Fibroblast of mammary gland (primary cell): ENCODE measurements at places on chromosomes 6 and 20.

GRCh38 chr20:23283096-23283850 is 67.3 kb upstream of the NXT1 start:
- no peak for DNase-seq

- no peak for DNase-seq
Measured at GRCh38 chr6:103047567-103047966, 1654.1 kb downstream of the GRIK2 start.

DNA sequence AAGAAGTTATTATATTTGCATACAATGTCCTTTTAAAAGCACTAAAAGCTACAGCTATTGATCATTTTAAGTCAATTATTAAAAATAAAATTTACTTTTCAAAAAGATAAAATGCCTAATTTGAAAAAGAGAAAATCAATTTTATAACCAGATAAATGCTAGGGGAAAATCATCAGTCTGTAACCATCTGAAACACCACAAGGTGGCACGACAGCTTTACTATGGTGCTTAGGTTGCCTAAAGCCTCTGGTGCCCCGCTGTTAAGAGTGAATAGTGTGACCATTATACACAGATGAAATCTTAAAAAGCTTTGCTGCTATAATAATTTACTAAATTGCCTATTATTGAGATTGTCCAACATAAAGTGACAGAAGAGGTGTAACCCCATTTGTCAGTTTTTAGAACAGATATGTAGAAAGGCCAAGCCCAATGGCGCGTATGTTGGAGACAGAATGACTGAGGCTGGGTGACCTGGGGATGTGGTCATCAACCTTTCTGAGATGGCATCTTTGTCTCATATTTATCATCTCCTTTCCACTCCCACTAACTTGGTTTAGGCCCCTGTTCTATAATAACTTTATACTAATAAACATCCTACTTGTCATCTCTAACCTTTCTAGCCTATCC is 100.8 kb downstream of the MOXD1 start:
- DNase-seq = peak; percentile 73

DNA sequence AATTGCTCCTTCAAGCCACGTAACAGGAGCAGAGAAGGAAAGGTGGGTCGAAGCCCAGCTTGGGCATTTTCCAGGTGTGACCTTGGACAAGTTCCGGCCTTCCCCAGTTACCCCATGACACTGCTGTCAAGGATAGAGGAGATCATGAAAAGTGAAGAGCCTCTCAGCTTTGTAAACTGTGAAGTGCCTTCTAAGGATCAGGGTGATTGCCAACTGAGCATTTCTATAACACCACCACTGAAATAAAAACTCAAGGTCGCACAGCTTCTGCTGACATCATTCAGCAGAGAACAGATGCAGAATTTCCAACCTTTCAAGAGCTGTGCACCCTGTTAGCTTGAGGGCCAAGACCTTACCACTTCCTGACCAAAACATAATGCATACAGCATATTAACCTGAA is 24.0 kb upstream of the ZMYND8 start:
- peak; percentile 48 for DNase-seq

DNA sequence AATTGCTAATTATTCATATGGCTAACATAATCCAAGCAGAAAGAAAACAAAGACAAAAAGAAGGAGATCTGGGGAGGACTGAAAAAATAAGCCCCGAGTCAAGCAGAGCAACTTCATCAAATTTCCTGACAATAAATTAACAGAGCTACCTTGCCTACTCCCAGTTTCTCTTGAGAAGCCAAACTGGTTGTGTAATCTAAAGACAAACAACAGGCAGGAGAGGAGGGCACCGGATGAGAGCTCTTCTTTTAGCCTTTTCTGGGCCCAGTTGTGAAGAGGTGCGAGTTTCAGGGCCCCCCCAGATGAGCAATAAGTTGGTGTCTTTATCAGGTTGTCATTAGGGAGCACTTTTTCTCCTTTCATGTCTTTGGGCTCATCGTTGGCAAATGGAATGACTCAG is 197.1 kb upstream of the PCSK2 start:
- DNase-seq = no peak

DNA sequence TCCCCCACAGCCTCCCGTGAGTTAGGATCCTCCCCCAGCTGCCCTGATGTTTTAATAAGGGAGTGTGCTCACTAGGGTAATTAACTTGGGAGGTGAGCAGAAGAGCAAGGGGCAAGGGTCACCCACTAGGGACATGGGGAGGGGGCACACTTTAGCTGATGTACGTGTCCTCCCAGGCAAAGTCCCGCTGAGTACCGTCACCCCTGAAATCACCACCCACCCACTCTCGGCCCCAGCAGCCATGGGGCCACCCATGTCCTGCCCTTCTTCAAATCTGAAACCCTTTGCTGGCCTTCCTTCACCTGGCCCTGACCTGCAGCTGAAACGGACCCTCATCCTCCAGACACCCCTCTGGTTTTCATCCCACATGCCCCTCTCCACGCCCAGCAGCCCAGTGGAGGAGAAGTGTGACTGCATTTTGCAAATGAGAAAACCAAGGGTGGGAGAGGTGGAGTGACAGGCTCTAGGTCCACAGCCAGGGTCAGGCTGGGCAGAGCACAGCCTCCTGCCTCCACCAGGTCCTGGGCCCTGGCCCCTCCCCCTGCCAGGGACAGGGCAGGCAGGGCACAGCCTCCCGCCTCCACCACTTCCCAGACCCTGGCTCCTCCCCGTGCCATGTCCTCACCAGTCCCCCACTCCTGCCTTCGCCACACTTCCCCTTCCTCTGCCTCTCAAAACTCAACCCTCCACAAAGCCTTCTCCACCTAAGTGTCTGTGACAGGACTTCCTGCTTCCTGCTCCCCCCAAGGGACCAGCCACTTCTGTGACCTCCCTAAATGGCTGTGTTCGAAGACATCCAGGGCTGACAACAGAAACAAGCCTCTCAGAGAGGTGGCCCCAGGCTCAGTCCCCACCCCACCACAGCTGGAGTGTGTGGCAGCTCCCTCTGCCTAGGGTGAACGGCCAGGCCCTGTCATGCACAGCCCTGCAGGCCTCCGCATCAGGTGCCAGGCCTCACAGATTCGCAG is 15.1 kb downstream of the ACSS1 start:
- no peak for DNase-seq

- DNase-seq = no peak
Measured at GRCh38 chr6:79115553-79116182, 37.6 kb upstream of the PHIP start.

DNA sequence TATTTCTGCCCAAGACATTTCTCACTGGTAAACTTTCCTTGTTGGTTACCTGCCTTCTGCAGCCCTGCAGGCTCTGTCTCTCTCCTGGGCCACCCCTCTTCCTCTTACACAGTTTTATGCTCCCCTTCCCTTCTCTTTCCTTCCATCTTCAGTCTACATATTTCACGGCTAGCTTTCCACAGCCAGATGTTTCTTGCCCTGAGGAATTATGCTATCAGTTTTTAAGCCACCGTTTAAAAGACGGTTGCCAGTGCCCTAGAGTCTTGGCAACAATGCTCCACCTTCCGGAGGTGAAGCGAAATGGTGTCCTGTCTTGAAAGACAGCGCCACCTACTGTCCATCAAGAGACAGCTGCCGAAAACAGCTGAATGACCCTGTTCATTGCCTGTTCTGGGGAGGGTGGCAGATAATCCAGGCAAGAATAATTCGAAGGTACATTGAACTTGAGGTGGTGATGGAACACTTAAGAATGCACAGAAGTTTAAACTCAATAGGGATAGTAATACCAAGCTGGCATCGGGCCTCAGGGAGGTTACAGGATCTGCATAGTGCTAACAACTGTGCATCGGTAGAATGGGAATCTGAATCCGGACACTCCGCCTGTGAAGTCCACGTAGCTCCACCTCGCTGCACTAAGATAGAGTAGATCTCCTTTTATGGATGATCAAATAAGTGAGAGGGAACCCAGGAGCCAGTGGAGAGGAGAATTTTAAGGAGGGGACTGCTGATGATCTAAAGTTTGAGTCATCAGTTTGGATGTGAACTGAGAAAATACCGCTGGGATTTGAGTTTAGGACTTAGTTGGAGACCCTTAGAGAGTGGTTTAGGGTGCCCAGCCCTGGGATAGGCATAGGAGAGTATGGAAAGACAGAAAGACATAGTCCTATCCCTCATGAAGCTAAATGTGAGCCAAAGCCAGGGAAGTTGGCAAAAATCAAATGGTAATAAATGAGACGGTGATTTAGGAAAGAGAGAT is 4.8 kb upstream of the TRIM40 start:
- peak; percentile 81 for DNase-seq

- no peak for DNase-seq
Measured at GRCh38 chr6:44599672-44600071, 212.2 kb downstream of the CDC5L start.

GRCh38 chr6:55276745-55277530 is 50.3 kb upstream of the GFRAL start:
- DNase-seq = peak; percentile 74

GRCh38 chr6:129370268-129370916 is 339.6 kb downstream of the ARHGAP18 start:
- DNase-seq = peak; percentile 61

GRCh38 chr6:106974999-106975737 is 639 bp upstream of the CD24 start:
- peak; percentile 4 for DNase-seq

DNA sequence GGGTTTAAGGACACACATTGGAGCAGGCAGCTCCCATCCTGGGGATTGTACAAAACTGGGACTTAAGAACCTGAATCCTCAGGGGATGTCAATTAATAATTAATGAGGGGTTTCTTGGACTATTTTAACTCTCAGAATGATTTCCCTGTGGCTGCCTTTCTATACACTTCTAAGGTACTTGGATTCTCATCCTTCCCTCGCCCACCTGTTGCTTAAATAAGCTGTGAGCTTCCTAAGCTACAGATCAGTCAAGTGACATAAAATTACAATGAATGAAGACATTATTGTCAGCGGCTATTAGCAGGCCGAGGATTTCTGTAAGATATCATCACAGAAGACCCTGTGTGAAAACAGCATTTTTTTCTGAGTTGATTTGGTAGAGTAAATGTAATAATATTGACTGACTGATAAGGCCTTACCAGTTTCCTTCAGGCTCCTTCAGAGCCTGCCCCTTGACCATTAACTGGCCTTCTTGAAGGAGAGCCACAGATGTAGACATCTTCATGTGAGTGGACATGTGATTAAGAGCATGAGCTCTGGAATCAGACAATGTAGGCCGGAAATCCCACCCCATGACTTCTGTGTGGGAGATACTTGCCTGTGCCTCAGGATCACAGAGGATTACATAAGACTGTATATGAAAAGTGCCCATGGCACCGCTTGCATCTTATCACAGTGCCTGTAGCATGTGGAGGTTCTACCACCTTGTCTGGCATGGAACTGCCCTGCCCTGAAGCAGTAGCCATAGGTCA is 101.7 kb downstream of the TULP4 start:
- DNase-seq = no peak

DNA sequence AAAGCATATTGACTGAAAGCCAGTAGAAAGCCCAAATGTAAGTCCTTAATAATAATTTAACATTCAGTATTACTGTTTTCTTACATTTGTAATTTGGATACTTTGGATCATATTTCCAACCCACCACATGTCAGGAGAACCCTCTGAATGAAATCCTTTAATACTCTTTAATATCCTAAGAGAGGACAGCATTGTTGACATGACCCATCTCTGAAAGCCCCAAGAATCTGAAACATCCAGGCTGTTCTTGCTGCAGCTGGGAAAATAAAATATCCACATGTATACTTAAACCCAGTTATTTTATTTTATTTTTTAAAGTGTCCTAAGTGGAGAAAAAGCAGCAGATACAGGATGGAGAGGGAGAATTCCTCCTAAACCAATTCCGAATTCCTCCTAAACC is 130.8 kb upstream of the RIPOR2 start:
- no peak for DNase-seq

DNA sequence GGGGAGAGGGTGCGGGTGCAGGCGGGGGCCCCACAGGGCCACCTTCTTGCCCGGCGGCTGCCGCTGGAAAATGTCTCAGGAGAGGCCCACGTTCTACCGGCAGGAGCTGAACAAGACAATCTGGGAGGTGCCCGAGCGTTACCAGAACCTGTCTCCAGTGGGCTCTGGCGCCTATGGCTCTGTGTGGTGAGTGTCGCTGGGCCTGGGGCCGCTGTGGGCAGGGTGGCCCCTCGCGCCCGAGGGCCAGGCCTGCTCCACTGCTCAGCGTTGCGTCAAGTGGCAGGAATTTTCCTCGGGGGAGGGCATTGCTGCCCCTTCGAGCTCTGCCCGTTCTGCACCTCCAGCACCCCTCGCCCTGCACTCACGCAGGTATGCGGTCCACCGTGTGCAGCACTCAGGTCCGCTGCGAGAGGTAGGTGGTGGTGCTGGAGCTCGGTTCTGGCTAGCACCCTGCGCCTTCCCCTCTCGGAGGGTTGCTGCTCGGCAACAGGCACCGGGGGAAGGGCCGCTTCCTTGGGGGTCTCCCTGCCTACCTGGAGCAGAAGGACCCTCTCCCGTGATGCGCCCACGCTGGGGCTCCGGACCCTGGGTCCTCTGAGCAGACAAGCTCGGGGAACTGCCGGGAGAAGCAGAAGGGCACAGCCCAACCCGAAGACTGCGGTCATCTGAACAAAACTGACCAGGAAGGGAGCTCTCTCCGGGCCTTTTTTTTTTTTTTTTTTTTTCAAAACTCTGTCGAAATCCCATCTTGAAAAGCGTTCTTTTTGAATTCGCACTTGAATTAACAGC is 674 bp downstream of the MAPK14 start:
- peak; percentile 12 for DNase-seq

DNA sequence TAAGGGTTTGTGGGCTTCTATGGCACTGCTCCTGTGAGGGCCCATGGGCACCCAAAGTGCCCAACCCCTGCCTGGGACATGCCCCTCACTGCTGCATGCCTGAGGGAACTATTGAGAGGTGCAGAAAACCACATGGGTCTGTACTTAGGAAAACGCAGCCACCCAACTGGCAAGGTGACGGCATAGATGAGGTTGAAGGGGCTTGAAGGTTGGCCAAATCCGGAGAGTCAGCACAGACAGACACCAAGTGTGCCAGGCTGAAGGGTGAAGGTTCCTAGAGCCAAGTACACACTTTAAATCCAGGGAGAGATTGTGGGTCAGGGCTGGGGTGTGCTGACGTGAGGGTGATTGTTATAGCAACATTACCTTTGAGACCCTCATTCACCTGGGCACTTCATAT is 6.2 kb downstream of the BANF2 start:
- DNase-seq = no peak

GRCh38 chr6:78861509-78861908 is 5.8 kb upstream of the IRAK1BP1 start:
- DNase-seq = no peak

- DNase-seq = peak; percentile 65
Measured at GRCh38 chr6:72825315-72825911, 203.5 kb downstream of the KCNQ5 start.

GRCh38 chr20:24753130-24753529 is 195.9 kb upstream of the CST7 start:
- DNase-seq = no peak

DNA sequence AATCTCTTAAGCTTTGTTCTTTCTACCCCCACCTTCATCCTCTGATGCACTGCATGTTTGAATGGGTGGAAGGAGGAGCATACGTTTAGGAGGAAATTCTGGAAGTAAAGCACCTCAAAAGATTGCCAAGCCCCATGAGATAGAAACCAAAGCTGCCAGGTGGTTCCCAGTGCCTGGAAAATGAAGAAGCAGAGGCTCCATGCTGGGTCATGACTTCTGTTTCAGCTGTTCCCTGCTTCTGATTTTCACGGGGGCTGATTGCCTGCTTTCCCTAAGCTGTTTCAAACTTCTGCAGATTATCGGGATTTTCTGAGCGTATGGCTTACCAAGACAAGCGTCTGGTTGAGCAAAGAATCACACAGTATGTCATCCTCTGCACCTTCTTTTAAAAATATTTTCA is 87.5 kb upstream of the SYNDIG1 start:
- no peak for DNase-seq
